ENCODE measurements at places on chromosomes 7 and 10.

GRCh38 chr7:1597791-1598190 is 28.0 kb upstream of the PSMG3 start:
- no peak for DNase-seq

DNA sequence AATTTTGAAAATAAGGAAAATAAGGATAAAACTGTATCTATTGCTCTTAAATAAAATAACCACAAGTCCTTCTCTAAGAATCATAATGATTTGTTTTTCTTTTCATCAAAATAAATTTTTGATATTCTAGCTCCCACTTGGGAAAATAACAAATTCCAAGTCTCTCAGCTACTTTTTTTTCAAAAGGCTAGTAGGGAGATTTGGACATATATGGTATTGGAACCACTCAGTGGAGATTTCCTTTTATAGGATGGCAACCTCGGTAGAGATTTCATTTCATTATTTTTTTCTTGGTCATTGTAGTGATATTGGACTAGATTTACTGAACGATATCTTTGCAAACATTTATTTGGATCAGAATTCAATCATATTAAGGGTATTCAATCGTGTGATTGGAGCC is 69.5 kb upstream of the PRKG1 start:
- DNase-seq = no peak

DNA sequence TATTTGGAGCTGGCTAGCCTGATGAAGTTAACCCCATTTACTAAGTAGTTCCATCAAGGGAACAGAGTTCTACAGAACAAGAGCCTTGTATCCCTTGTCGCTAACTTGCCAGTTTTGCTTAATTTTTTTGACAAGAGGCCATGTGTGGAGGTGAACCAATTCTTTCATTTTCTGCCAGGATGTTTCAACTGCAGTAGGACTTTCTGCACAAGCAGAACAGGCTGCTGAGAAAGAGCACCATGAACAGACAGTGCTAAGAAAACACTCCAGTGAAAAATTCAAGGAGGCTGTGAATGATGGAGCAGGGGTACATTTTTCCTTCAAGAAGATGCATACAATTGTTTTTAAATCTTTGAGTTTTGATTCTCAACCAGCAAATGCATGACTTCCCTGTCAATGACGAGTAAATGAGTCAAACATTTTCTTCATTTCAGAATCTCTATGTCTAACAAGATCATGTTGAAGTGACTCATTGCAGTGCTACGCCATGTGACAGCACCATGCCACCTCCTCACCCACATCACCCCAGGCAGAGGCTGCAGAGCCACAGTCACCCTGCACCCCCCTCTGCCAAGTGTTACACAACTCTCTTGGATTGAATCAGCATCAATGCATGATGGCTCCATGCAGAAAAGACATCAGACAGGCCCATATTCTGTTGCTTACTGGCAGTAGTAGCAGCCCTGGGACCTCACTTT is 193.1 kb downstream of the COBL start:
- DNase-seq = no peak

DNA sequence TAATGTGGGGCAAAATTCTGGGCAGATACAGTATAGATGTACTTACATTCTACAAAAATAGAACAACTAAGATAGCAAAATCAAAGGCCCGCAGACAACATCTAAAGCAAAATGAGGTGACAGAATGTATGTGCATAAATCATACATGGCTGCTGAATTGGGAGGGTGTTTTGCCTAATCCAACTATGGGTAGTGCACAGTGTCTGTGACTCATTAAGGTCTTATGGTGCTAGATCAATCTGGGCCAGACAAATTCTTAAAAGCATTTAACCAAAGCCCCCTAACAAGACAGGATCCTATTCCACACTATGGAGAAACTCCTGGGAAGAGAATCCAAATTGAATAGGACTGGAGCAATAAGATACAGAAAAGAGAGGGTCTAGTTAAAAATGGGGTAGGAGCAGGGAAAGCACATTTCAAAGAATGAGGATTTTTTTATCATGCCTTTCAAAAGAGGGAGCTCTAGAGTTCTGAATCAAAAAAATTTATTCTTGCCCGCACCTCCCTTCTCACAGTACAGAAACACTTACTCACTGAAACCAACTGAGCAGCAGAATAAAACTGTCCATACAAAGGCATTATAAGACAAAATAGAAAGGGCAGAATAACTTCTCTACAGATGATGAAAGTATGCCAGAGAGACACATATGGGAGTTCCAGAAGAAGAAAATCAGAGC is 181.3 kb downstream of the RNLS start:
- no peak for DNase-seq

Data from lung (tissue), 17 donors.